GM19239 (cell line): ENCODE measurements at places on chromosomes 11 and 22.

GRCh38 chr22:45860201-45860600, 116.8 kb downstream of the WNT7B start:
- no peak for DNase-seq

DNA sequence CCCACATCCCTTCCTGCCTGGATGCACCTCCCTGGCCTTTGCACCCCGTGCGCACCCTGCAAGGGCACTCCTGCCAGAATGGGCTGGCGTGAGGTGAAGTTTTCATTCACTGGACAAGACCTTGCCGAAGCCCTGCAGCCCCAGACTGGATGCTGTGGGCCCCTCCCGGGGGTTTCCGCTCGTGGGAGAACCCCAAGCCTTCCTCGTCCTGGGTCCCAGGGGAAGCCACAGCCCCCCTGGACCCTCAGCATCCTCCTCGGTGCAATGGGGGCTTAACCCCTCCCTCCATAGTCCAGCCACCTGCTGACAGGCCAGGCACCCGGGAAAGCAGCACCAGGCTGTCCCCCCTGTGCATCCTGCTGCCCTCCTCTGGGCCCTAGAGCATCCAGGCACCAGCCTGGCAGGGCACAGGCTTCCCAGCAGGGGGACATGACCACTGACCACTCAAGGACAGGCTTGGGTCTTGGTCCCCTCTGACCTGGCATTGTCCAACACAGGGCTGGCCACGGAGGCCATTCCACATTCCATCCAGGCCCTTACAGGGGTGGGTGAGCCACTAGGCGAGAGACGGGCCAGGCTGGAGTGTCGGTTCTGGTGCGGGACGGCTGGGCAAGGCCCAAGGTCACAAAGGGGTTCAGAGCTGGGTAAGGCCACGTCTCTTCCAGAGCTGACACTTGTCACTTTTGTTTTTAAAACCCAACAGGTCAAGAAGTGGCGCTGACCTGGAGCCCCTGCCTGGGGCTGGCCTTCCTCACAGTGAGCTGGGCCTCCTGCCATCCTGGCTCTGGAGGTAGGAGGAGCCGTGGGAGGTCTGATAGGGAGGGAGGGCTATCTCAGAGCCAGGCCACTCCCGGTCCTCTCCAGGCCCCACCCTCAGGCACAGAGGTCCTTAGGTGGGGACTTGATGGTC, 41.5 kb upstream of the PPARA start:
- DNase-seq = no peak

DNA sequence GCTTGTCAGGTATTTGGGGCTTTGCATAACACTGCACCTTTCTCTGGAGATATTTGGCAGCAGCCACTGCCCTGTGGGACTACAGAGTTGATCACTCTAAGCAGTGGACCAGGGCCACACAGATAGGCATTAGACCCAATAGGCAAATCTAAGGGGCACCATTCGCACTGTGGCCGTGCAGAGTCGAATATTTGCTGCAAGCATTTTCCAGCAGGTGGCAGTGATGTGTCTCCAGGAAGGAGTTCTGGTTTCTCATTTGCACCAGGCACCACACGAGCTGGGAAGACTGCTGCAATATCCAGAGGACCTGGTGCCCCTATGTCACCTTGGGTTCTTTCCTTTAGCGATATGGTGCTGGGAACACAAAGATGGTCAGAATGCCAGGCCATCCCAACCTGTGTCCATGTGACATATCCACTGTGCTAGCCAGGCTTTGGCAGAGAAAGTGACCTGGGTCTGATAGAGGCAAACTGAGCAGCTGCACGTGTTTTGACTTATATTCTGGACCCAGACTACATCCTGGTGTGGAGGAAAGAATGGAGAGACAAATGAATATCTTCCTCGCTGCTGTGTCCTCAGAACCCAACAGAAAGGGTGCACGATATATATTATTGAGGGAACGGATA, 318.7 kb downstream of the BUD13 start:
- peak; percentile 28 for DNase-seq

- no peak for DNase-seq
Measured at GRCh38 chr11:110716361-110716760, 4.1 kb upstream of the ARHGAP20 start.

DNA sequence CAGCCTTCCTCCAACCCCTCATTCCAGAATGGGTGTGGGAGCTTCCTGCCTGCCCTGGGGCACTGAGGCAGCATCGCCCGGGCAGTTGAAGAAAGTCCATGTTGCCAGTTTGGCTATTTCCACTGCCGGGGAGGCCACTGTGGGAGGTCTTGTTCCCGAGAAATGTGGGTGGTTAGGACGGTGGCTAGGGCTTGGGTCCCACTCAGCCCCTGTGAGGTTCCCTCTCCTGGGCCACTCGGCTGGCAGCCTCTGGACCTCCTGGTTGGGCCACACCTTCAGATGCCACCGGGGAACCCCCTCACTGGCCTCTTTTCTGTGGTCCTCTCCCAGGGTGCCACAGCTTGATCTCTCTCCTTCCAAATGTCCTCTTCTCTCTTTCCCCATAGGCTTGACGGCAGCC, 5.1 kb upstream of the PPP6R3 start:
- DNase-seq = no peak
